ENCODE measurements at places on chromosomes 3 and 15. TPM values are rescaled to one million over a fixed set of nuclear protein-coding genes. Genes with fewer than 3 reads are reported as not detected.

Gene HGD
- 0.32 TPM for total RNA-seq

Gene EHD4
- total RNA-seq: 135 TPM

Gene C3orf20
- not detected for total RNA-seq

Gene EXD1
- total RNA-seq: not detected

Gene CPEB1
- not detected for total RNA-seq

Gene ZBTB47
- 13.6 TPM for total RNA-seq

Gene KNG1
- not detected for total RNA-seq

Gene SH2D7
- total RNA-seq: not detected

Gene LINGO1
- not detected for total RNA-seq

Gene TRPM1
- total RNA-seq: under 0.01 TPM

Gene DUOXA2
- total RNA-seq: not detected

Gene EPHB3
- 0.15 TPM for total RNA-seq

Gene NKTR
- total RNA-seq: 40.3 TPM

Gene PYGO1
- total RNA-seq: 1.6 TPM

Gene NPAP1
- not detected for total RNA-seq

Gene TM4SF4
- total RNA-seq: not detected

Gene VIPR1
- 0.32 TPM for total RNA-seq

Gene PRR20G
- not detected for total RNA-seq

Gene IL17RB
- total RNA-seq: not detected

Gene ARHGEF26
- 0.97 TPM for total RNA-seq

Gene RHCG
- total RNA-seq: not detected

Gene RBP2
- not detected for total RNA-seq
